ENCODE measurements at places on chromosomes 6 and 20.
A peak's percentile ranks its signal among the peaks of the same experiment; 100 is the strongest.

- no peak for DNase-seq
These were observed 45.8 kb downstream of the AHI1 start for GRCh38 chr6:135451617-135452190.

DNA sequence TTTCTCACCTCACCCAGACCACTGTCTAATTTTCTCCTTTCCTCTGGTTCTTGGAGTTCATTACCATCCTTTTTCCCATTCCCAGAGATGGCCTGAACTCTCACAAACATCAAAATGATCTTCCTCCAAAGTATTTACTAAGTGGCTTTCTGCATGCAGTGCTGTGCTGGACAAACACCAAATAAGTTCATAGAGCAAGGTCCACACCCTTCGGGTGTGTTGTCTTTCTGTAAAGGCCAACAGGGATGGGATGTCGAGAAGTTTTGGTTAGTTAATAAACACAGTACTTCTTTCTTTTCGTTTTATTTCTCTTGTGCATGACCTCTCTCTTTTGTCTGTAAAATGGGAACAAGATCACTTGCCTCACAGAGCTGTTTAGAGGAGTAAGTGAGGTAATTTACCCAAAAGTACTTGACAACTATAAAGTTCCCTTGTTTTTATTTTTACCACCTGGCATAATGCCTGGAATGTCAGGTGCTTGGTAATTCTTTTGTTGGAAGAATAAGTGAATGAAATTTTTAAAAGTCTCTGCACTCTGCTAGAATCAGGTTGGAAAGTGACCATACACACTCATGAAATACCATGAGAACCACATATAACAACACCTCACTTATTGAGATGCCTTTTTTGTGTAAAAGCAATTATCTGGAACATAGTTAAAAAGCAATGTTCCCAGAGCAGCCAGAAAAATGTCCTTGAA lies 22.8 kb upstream of the CCN6 start:
- no peak for DNase-seq

- DNase-seq = no peak
These were observed 199.1 kb downstream of the CENPW start for GRCh38 chr6:126539022-126539421.

- no peak for DNase-seq
These were observed 239.0 kb upstream of the KCNQ5 start for GRCh38 chr6:72382602-72383529.

- no peak for DNase-seq
These were observed 15.0 kb downstream of the SCAND1 start for GRCh38 chr20:35939264-35939663.

DNA sequence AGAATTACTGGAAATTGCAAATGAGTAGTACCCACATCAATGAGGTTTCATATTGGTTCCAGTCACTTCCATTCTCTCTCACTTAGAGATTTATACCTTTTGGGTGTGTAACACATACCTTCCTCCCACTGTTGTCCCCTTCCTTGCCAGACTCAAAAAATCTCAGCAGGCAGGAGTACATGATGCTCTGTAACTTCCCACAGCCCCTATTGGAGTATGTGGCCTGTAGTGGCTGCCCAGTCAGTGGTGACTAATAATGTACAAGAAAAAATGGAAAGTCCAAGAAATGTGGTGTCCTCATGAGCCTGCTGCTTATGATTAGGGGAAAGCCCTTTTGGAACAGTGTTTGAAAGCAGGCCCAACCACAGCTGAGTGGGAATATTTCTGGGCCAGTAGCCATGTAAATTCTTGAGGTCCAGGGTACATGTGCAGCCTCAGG lies 312.0 kb downstream of the ZFAND3 start:
- no peak for DNase-seq

DNA sequence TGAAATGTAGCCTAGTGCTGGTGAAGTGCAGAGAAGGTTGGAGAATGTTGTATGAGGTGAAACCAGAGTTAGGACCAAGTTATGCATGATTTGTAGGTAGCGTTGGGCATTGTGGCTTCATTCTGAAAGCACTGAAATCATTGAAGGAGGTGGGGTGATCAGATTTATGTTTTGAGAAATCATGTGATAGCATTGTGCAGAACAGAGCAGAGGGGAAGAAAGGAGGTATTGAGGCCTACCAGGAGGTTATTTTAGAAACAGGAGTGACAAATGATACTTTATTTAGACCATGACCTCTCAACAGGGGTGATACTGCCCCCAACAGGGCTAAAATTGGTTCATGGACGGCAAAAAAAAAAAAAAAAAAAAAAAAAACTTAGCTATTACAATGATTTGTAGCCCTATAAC lies 15.6 kb upstream of the HMGN3 start:
- no peak for DNase-seq

GRCh38 chr6:83008626-83009025 lies 57.0 kb downstream of the UBE3D start:
- DNase-seq = no peak

DNA sequence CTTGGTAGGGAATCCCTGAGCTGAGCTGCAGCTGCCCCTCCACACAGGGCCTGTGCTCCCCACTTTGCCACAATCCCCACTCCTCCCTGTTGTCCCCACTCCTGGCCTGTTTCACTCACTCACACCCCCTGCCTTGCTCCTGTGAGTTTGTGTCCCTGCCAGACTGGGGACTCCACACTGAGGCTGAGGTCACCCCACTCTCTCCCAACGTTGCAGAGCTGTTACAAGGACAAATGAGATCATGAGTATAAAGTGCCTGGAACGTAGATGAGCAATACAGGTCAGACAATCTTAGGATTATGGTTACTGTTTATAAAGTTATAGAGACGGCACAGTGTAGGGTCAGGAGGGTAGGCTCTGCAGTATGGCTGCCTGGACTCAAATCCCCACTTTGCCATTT lies 426.0 kb upstream of the SULF2 start:
- DNase-seq = no peak

GRCh38 chr6:114342086-114342825 lies 567 bp downstream of the HS3ST5 start:
- DNase-seq = peak; percentile 12

Data from body of pancreas (tissue), 4 donors.